ENCODE measurements at places on chromosomes 3 and 15. TPM values are rescaled to one million over a fixed set of nuclear protein-coding genes. Genes with fewer than 3 reads are reported as not detected.

DNA sequence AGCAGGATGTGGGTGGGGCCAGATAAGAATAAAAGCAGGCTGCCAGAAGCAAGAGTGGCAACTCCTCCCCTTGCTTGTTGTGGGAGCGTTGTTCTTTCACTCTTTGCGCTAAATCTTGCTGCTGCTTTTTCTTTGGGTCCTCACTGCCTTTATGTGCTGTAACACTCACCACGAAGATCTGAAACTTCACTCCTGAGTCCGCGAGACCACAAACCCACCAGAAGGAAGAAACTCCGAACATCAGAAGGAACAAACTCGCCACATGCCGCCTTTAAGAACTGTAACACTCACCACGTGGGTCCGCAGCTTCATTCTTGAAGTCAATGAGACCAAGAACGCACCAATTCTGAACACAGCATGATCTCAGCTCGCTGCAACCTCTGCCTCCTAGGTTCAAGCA is 72.9 kb downstream of the IL12A start:
- no peak for DNase-seq

- no peak for DNase-seq
Measured at GRCh38 chr3:178437236-178437635, 99.0 kb upstream of the KCNMB2 start.

DNA sequence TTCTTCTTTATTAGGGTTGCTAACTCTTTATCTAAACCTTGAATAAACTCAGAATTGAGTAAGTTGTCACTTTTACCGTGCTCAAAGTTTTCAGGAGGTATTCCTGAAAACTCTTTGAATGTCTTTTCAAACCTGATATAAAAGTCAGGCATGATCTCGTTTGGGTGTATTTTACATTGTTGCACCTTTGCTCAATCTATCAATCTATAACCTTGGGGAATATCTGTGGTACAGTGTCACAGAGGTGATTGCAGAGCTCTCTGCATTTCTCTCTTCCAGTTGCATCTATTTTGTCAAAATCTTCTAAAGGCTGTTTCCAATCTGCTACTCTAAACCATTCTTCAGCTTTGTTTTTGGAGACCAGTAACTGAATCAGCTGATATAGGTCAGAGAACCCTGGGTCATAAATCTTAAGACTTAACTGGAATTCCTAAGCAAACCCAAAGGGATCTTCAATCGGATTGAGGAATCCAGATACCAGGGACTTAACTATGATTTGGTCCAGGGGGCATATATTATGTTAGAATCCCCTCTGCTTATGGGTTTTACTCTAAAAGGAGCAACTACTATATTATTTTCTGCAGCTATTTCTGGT is 35.6 kb upstream of the AP4E1 start:
- peak; percentile 26 for DNase-seq

DNA sequence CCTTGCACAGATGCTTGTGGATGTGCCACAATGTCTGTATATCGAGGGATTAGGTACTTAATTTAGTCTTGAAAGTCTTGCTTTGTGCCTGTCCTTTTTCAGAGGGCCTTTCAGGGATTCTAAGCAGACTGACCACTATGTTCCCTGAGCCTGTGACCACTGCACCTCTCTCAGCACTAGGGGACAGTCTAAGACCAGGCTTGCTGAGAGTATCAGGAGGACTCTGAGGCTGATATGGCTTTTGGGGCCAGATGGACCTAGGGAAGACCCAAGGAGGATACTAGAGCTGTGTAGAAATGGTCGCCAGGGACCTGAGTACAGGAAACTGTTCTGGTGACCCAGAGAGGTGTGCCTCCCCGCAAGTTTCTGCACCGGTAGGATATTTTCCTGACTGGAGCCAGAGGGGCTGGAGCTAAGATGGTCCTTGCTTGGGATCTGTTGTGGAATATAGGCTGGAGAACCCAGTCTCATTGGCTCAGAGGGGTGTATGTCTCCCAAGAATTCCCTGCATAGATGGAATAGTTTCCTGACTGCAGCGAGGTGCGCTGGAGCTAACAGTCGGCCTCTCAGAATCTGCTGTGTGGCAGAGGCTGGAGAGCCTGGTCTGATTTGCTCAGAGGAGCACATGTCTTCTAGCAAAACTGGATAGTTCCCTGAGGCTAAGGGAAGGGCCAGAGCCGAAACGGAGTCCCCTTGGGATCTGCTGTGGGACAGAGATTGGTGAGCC is 213.2 kb upstream of the DCBLD2 start:
- DNase-seq: peak; percentile 42

GRCh38 chr3:901953-902778 is 190.7 kb upstream of the CNTN6 start:
- DNase-seq: no peak

- no peak for DNase-seq
Measured at GRCh38 chr3:124599147-124599765, 131.0 kb upstream of the UMPS start.

DNA sequence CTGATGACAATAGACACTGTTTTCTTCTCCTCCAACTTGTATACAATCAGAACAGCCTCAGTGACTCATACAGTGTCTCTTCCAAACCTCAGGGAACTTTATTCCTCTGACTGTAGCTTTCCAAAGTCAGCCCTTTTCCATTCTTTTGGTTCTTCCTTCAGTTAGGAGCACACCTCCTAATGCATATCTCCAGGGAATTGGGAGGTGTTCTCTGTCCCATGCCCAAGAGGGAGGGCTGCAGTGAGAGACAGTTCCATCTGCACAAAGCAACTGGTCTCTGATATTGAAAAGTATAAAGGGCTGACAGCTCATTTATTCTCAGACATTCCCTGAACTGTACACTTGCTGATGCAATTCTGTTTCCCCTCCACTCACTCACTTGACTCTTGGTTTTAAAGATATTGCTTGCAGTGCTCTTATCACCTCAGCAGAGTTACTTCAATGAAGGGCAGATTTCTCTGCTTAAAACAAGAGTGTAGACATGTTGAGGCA is 337.8 kb upstream of the TBC1D5 start:
- peak; percentile 62 for DNase-seq

- DNase-seq: no peak
Measured at GRCh38 chr3:38313695-38314094, 31.6 kb downstream of the SLC22A14 start.

DNA sequence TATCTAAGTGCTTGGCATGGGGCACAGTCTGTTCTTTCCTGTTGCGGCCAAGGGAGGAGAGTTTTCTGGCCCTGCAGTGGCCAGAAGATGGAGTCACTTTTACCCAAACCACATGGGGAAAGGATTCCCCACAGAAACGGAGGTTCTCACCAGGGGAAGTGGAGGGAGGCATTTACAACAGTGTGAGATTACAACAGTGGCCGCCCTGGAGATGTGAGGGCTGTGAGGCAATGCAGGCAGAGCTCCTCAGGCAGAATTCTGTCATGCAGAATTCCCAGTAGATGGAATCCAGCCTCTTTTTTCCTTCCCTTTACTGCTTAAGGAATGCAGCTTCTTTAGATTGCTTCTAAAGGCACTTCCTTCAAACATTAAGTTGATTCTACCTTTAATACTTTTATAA is 83.1 kb downstream of the CACNA1D start:
- DNase-seq: no peak

DNA sequence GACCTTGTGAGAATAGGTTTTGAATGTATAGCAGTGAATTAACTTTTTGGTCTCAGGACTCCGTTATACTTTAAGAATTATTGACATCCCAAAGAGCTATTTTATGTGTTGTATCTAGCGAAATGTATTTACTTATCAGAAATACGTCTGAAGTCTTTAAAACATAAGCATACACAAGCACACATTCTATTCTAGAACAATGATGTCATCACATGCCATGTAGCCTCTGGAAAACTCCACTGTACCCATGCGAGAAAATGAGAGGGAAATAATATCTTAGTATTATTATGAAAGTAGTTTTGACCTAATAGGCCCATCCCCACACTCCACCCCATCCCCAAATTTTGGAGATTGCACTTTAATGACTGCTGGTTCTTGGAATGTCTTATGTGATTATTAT is 1.5 kb downstream of the POLR2M start:
- DNase-seq: peak; percentile 64

- DNase-seq: peak; percentile 23
Measured at GRCh38 chr3:177050501-177051237, 146.6 kb downstream of the TBL1XR1 start.

DNA sequence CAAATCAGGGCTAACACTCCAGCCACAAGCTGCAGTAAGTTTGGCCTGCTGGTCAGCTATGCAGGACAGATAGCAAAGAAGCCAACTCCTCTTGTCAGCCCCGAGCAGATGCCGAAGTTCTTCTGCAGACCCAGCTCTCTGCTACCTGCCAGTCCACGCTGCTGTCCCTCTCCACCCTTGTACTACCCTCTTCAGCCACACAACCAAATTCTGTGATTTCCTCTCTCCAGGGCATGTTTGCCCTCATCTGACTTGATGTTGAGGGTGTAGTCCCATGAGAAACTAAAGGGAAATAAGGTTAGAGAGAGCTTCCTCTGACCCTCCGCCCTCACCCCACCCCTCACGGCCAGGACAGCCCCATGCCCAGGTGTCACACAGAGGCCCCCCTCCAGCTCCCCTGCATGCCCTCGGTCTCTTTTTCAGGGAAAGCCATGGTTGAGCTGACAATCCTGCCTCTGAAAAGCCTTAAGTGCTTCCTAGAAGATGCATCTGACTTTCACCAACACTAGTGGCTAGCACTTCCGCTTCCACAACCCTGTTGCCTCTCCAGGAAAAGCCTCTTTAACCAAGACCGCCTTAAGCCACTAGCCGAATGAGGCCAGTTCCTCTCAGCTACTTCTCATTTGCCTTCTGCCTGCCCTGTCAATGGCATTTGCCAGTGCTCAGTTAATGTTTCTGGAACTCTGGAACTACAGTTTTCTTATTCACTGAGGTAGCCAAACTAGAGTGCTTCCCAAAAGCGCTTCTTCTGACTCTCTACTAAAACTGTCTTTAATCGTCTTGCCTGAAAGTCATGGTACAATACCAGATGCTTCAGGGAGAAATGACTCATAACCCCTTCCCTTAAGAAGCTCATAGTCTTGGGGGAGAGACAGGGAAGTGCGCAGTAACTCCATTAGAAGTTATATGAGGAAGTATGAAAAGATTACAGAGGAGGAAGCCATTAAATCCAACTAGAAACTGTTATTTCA is 300.4 kb upstream of the STT3B start:
- DNase-seq: peak; percentile 55

GRCh38 chr3:66582721-66583423 is 82.0 kb upstream of the LRIG1 start:
- DNase-seq: no peak

- DNase-seq: no peak
Measured at GRCh38 chr3:634511-634910, 437.9 kb downstream of the CHL1 start.

DNA sequence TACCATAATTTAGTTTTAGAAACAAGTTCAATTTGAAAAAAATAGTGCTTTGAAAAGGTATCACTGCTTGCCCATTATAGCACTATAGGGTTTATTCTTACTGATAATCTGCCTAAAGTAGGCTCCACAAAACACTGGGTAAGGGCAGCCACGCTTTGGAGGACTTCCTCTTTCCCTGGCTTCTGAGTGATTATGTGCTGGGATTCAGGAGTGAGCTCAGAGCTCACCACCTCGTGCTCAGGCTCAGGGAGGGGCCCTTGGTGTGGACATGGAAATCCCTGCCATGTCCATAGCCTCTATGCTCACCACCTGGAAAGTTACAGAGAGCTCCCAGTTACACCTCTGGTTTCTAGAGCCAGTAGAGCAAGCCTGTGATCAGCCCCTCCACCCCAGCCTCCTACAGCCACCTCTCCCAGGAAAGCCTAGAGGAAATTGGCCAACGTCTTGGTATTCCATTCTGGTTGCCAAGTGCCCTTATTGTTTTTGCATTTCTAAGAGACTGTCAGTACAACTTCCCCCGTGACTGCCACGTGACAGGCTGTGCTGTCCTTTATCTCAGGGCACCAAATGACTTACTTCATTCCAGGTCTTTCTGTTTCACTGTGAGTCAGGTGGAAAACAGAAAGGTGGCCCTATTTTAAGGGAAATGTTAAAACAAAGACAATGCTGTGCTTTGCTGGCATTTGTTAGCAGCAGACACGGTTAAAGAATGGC is 316.0 kb downstream of the RORA start:
- no peak for DNase-seq

- peak; percentile 30 for DNase-seq
Measured at GRCh38 chr15:99682455-99682854, 50.8 kb downstream of the LYSMD4 start.

GRCh38 chr3:129940086-129940485 is 34.4 kb upstream of the TRH start:
- DNase-seq: no peak

GRCh38 chr15:73344056-73344455 is 24.7 kb downstream of the HCN4 start:
- DNase-seq: no peak

- DNase-seq: no peak
Measured at GRCh38 chr3:114877378-114878113, 269.5 kb downstream of the ZBTB20 start.

- peak; percentile 45 for DNase-seq
Measured at GRCh38 chr3:128780101-128780837, 54.3 kb downstream of the RAB7A start.

- DNase-seq: peak; percentile 95
Measured at GRCh38 chr3:184636741-184637316, 75.0 kb downstream of the MAGEF1 start.

GRCh38 chr3:8658306-8659212 is 14.0 kb upstream of the SSUH2 start:
- no peak for DNase-seq

DNA sequence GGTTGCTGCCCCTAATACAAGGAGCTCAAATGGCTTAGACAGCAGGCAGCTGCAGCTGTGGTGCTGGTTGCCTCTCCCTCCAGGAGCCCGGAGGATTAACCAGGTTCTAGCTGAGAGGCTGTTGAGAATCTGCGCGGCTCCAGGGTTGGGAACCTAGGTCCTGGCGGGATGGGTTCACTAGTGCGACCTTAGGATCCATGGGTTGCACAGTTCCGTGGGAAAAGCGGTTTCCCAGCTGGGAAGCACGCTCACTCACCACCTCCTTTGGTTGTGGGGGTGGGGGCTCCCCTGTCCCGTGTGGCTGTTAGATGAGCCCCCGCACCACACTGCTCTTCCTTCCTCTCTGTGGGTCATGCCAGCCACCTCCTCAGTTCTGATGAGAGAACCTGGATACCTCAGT is 375.1 kb upstream of the ARRDC4 start:
- DNase-seq: no peak

DNA sequence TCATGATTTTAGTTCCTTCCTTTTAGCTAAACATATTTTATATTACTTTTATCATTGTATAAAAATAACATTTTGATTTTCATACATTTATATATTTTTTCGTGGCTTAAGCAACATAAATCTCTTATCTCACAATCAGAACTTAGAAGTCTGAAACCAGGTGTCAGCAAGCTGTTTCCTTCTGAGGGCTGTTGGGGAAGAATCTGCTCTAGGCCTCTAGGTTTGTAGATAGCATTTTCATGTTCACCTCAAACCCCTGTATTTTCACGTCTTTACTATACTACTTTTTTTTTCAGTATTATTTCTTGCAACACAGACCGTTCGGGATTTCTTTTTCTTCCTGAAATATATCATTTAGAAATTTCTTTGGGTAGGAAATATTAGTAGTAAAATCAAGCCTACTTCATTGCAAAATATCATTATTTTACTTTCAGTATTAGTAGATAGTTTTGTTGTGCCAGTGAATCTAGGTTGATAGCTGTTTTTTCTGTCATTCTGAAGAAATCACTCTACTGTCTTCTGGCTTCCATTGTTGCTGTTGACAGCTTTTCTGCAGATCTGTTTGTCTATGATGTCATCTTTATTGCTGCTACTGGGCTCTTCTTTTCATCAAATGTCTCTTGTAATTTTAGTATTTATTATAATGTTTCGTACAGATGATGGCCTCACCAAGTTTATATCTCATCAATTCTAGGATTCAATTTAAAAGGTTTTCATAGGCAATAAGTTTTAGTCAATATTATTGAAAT is 756.3 kb downstream of the VGLL3 start:
- DNase-seq: no peak

Gene CAND2
- total RNA-seq: 1.2 TPM

Gene C3orf85
- total RNA-seq: not detected

Gene GP5
- 0.36 TPM for total RNA-seq

Gene A4GNT
- not detected for total RNA-seq
